Stimulated activated CD4-positive, alpha-beta T cell treated with anti-CD3 and anti-CD28 coated beads, Interleukin-4, amount 100 ng/mL, for 4 hours (primary cell): ENCODE measurements at places on chromosomes 7 and 10.

DNA sequence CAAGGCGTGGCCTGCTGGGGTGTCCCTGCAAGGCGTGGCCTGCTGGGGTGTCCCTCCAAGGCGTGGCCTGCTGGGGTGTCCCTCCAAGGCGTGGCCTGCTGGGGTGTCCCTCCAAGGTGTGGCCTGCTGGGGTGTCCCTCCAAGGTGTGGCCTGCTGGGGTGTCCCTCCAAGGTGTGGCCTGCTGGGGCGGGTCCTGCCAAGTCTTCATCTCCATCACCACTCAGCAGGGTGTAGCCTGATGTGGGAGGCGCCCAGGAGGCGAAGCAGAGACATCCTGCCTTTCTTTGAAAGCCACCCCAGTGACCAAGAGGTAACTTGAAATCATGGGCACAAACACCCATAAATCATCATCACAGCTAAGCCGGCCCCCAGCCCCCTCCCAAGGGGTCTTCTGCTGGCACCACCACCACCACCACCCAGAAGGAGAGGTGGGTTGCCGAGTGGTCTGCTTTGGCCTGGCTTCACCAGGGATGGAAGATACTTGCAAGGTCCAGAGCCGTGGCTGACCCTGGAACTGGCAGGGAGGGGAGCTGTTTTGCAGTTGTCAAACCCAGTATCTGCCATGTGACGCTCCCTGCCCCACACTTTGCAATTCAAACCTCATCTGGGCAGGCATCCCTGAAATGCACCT lies 190.6 kb downstream of the EBF3 start:
- DNase-seq = no peak

DNA sequence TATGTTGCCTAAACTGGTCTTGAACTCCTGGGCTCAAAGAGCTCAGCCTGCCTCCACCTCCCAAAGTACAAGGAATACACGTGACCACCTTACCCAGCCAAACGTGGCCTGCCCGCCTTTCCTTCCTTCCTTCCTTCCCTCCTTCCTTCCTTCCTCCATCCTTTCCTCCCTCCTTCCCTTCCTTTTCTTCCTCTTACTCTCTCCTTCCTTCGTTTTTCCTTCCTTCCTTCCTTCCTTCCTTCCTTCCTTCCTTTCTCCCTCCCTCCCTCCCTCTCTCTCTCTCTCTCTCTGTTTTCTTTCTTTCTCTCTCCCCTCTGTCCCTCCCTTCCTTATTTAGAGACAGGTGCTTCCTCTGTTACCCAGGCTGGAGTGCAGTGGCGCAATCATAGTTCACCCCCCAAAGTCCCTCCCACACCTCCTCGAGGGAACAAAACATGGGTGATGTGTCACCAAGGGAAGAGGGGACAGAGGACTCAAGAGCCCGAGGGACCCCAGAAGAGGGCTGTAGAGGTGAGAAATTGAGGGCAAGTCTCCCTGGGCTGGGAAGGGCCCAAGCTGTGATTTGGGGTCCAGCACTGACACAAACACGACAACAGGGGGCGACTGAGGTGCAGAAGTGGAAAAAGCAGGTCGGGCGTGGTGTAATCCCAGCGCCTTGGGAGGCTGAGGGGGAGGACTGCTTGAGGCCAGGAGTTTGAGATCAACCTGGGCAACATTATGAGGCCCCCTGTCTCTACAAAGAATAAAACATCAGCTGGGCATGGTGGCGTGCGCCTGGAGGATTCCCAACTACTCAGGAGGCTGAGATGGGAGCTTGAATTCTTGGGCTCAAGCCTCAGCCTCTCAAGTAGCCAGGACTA lies 28.1 kb downstream of the EPHB4 start:
- peak; percentile 15 for DNase-seq

GRCh38 chr7:103686763-103687162 lies 240.8 kb upstream of the SLC26A5 start:
- no peak for DNase-seq

DNA sequence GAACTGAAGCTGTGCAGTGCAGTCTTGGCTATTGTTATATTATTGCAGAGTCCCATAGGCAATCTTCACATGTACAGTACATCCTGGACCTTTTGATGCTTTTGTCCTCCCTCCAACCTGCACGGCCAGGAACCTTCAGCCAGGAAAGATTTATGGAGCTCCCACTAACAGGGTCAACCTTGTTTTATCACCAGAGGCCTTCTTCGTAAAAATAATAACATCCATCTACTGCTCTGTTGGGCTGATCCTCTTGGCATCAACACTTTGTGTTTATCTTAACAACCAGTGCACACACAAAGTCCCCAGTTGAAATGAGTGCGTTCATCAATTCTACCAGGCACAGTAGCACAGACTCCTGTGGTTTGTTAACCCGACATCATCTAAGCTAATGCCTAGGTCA lies 72.4 kb downstream of the AGMO start:
- no peak for DNase-seq

DNA sequence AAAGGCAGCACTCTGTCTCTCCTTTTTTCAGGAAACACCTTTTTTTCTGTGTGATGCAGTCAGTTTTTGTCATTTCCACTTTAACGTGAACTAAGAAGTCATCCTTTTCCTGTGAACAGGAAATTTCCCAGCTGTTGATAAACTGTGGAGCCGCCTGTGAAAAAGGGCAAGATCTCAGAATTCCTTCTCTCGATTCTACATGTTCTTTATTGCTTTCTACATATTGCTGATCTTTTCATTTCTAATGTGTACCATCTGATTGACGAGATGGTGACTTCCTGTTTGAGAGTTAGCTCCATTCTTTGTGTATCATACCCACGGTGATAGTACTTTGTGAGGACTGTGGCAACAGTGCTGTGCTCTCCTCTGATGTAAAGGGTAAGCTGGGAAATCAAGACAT lies 50.4 kb downstream of the ADD3 start:
- no peak for DNase-seq

- no peak for DNase-seq
These were observed 87.6 kb downstream of the NOD1 start for GRCh38 chr7:30390736-30391636.

DNA sequence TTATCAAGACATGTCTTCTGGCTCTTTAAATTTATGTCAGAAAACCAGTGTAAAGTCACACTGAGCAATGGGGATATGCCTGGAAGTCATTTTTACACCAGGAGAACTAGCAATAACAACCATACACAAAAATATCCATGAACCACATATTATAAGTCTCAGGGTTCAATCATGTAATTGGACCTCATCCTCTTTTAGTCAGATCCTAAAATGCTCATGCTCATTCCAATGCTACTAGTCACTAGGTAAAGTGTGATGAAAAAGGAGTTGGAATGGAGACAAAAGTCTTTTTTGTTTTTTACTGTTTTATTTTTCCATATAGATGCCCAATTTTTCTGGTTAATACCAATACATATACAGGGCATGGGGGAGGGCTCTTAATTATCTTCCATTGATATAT lies 306.1 kb downstream of the DGKB start:
- no peak for DNase-seq

DNA sequence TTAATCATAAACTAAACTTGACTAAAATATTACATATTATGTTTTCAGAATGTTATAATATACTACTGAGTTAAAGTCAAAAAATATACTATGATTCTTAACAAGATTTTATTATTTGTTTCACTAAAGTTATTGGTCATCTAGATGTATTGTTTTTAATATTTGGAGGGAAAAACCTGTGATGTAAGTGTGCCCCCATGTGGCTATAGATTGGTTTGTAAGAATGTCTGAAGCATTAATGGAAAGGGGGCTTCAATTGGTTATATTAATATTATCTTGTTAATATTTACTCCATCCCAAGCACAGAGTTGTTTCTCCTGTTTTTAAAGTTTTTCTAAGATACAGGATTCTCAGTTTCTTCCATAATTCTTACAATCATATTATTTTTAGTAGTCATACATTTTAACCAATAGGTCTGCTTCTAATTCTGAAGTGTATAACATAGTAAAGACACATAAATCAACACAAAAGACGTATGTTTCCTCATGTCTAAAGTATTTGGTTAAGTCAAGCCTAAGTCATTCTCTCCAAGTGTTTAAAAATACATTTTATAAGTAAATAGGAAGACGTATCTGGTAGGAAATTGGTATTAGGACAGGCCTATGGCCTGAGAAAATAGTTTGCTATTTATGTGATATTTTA lies 58.0 kb downstream of the GNAT3 start:
- no peak for DNase-seq

DNA sequence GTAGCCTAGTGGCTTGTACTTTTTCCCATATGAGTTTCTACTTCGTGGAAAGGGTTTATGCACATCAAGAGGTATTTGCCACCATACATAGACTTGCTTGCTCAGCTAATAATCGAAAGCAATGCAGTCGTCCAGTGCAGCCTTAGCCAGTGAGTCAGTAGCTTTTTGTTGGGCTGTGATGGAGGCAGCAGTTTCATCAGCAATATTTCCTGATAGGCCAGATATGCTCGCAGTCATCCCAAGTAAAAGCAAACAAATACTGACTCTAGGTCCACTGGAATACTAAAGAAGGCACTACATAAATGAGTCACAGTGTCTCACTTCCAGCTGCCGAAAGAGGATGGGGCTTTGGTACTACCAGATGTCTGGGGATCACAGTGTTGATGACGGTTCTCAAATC lies 2.1 kb upstream of the BNIP3 start:
- DNase-seq = no peak

- no peak for DNase-seq
These were observed 99.0 kb downstream of the SH3PXD2A start for GRCh38 chr10:103756277-103756869.

DNA sequence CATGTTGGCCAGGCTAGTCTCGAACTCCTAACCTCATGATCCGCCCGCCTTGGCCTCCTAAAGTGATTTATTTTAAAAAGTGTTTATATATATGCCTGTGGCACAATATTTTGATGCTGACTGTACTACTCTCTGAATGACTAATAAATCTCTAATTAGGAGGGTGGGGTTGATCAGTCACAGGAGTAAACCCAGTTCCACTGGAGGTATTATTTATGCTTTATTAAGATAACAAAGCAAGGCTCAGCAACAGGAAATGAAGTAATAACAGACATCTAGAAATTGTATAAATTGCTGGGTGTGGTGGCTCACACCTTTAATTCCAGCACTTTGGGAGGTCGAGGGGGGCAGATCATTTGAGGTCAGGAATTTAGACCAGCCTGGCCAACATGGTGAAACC lies 26.0 kb upstream of the MCU start:
- no peak for DNase-seq

DNA sequence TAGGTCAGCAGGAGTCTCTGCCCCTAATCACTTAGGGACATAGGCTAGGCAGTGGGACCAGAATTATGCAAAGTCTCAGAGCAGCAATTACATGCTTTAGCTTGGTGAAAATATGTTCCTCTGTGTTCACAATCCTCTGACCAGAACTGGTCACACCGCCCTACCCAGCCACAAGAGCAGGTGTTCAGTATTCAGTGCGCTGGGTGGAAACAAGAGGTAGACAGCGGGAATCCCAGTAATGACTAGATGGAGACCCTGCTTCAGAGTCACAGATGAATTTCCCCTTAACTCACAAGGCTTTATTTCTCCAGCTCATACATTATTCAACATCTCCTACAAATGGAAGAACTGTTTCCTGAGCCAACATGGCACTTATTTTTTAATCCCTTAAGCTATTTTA lies 763.7 kb upstream of the POM121L12 start:
- no peak for DNase-seq

DNA sequence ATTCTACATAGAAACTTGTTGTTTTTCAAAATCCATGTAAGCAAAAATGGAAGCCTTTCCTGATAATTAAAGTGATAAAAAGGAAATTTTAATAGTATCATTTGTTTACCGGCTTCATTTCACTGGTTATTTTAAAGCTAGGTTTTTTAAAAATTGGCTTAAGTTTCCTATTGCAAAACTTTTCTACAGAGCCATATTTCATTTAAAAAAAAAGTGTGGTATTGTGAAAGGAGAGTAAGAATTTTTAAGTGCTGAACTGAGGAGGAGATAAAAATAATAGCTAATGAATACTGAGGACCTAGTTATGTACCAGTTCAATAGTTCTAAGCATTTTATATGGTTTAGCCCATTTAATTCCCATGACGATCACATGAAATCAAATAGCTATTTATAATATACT lies 172.2 kb upstream of the COL1A2 start:
- DNase-seq = no peak

DNA sequence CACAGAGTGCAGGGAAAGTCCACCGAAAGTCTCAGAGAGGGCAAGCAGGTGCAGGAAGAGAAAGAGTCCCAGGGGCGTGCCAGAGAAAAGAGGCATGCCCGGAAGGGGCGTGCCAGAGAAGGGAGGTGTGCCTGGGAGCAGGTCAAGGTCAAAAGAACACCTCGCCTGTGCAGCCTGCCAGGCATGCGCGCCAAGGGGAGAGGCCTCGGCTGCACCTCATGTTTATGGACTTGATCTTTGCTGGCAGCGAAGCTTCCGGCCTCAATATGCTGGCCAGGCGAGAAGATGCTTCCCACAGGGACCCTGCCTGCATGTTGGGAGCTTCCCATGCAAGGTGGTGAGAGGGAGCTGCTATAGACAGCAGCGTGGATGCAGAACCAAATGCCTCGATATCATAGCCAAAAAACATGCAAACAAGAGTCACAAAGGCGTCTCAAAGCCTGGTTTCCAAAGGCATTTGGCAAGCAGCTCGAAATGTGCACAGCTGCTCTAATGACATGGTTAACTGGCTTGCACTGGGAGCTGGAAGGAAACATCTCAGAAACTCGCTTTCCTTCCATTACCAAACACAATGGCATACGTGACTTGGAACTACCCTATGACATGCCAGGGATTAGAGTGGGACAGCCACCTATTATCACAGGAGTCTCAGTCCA lies 192.5 kb upstream of the PPP2R2D start:
- DNase-seq = no peak

DNA sequence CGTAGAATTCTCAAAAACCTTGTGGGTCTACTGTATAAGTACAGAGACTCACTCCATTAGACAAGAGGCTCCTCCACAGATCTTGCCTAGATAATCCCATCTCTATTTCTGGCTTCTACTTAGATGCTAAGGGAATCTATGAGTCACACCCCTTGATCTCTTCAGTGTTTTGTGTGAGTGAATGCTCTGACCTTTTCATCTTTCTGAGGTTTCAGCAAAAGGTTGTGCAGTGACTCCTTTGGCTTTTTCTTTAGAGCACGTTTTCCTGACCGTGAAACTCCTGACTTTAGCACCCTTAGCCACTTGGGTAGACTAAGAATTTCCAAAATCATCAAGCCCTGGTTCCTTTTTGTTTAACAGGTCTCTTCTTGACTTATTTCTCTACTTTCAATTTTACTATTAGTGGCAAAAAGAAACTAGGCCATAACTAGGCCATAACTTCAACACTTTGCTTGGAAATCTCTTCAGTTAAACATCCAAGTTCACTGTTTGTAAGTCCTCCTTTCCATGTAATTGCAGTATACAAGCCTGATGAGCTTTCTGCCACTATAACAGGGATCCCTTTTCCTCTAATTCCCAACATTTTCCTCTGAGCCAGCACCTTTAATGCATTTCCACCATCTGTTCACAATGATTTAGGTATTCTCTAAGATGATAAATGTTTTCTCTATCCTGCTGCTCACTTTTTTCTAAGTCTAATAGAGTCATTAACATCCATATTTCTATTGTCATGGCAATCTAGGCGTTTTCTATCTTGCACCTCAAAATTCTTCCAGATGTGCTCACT lies 19.4 kb downstream of the COPG2 start:
- DNase-seq = no peak

DNA sequence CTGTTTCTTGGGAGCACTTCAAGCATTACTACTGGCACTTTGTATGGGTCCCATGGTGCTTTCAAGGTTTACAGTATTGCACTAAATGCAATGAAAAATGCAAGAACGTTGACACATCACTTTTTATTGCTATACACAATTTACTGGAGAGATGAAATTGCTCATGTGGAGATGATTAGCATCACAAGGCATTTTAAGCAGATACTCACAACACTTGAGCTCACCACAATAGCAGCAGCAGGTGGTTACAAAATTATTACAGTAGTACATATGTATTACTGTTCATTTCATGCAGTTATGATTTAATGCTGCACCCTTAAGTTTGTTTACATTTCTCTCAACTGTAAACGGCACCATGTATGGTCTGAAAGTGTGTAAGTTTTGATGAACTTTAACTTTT lies 537.7 kb downstream of the GRM8 start:
- no peak for DNase-seq
